HFF-Myc (cell line): ENCODE measurements at places on chromosomes 3 and 15.

DNA sequence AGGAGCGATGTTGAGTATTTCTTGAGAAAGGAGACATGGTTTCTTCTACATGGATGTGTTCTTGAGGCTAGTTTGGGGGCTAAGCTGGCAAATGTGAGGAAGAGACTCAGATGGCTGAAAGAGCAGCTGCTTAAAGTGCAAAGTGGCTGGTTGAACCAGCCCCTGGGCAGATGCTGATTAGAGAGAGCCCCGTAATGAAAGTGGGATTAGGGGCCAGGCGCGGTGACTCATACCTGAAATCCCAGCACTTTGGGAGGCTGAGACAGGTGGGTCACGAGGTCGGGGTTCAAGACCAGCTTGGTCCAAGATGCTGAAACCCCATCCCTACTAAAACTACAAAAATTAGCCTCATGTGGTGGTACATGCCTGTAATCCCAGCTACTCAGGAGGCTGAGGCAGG is 75.0 kb upstream of the GCNT3 start:
- DNase-seq: no peak

DNA sequence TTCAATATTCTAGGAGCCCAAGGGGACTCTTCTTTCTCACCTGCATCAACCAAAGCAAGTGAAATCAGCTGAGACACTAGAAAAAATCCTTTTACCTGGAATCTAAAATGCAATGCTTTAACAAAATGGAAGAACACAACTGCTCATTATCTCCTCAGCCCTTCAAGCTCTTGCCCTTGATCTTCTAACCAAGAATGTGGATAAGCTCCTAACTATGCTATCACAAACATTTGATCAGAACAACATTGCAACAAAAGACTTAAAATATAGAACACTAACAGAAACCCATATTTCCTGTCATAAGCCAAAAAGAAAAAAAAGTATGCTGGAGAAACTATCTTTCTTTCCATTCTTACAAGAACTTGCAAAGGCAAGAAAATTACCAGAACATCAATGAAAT is 12.6 kb downstream of the RBM15B start:
- DNase-seq: no peak

DNA sequence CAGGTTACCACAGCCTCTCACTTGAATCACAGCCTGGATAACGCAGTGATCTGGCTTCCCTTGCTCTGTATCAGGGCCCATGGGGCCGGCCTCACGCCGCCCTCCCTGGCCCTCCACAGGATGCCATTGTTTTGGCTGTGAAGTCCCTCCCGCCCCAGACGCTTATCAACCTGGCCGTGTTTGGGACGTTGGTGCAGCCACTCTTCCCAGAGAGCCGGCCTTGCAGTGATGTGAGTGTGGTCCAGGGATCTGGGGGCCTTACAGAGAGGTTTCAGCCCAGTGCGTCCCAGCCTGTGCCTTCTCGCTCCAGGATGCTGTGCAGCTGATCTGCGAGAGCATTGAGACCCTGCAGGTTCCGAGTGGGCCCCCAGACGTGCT is 6.6 kb downstream of the VWA5B2 start:
- no peak for DNase-seq

DNA sequence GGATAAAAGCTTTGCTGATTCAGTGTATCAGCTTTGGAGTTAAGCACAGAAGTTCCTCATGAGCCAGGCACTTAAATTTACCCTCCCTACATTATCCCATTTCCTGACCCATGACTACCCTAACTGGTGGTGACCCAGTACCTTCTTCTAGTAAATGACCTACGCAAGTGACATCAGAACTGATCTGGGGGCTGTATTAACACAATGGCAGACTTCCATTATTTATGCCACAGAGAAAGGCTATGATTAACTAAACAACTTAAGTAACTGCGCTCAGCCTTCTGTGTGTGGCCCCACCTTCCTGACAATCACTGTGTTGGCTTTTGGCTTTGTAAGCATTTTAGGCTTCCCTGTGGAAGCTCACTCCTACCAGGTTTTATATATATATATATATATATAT is 1.9 kb downstream of the MB21D2 start:
- DNase-seq: no peak

DNA sequence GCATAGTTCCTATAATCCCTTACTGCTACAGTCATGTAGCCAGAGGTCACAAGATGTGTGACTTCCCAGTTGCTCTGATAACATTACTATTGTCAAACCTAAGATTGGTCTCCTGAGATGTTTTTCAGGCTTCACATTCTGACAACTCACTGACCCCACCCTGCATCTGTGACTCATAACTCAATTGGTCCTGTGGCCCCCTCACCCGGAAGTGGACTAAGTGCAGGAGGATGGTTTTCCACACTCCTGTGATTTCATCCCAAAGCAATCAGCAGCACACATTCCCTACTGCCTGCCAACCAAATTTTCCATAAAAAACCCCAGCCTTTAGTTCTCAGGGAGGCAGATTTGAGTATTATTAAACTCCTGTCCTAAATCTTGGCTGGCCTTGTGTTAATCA is 564.9 kb upstream of the ZNF385D start:
- no peak for DNase-seq

DNA sequence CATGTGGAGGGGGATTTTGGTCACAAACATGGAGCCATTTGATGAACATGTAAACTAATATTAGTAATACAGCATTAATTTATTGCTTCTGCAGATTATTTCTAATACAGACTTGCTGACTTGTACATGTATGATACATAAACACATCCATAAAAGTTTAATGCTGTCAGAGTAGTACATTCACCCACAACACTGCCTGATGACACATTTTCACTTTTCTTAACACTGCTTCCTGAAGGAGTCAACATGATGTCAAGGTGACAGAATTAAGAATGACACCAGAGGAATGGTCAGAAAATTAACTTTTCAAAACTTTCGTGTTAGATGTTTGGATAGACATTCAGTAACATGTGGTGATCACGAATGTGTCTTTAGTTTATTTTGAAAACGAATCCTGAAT is 199.4 kb downstream of the SATB1 start:
- no peak for DNase-seq

DNA sequence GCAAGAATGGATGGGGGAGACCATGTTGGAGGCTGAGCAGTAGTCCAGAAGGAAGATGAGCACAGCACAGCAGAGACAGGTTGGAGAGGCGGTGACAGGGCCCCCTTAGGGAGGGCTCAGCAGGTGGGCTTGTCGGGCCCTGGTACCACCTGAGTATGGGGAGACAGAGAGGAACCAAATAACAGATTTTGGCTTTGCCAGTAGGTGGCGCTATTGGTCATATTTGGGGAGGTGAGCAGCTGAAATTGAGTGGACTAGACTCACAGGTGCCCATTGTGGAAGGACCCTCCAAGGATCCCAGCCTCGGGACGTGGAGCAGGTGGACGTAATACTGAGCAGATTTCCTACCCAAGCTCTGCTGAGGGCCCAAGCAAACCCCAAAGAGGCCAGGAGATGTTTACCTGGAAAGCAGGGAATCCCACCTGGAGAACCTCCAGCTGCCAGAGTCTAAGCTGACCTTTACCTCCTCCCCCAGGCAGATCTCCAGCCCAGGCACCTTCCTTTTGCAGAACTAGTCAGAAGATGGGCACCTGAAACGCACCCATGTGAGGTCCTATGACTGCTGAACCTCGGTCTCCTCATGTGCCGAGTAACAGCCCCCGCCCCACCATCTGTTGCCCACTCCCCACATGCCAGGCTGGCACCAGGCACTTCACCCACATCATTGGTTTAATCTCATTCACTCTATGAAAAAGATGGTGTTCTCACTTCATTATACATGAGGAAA is 24.6 kb upstream of the CORO2B start:
- DNase-seq: peak; percentile 36

DNA sequence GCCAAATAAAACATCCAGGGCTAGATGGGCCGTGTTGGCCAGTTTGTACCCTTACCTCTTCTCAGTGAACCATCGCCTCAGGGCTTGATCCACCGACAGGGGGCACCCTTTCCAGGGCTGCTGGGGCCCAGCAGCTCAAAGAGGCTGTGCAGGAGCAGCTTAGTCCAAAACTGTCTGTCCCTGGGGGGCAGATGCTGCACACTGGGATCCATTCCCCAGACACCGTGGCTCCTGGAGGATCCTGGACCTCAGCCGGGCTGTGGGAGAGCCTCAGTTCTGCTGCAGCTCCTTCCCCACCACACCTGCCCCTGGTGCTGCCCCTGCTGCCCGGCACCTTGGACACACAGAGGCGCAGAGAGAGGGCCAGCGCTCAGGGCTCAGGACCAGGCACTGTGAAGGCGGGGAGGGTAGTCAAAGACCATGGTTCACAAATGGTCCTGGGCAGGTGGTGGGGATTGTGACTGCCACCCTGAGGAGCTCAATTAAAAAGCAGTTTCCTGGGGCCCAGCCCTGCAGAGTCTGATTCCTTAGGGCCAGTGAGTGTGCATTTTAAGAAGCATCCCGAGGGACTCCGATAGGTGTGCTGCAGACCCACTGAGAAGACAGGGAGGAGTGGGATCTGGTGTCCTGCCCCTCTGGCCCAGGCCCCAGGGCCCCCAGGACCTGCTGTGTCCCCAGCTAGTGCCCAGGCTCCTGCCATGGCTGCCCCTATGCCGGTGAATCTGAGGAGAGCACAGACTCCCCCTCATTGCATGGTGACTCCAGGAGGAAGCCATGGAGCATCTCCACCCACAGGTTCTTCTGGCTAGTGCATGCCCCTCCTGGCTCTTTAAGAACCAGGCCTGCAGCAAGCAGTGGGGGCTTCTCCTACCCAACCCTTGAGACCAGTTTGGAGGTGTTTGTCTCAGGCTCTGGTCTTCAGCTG is 86.5 kb upstream of the PRR20G start:
- DNase-seq: no peak

DNA sequence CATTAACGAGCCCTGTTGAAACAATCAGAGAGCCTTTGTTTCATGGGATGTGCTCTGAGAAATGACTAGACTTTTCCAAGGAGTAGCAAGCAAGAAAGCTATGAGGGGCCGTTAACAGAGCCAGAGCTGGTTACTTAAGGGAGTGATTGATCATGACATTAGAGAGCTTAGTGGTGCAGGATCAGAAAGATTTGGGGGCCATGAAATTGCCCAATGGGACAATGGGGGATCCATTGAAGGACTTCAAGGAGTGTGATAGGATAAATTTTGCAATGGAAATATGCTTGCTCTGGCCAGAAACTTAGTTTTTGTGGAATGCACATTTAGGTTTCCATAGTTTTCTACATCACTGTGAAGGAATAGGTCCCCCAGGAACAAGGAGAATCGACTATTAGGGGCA is 45.6 kb downstream of the LRRC3B start:
- DNase-seq: no peak

DNA sequence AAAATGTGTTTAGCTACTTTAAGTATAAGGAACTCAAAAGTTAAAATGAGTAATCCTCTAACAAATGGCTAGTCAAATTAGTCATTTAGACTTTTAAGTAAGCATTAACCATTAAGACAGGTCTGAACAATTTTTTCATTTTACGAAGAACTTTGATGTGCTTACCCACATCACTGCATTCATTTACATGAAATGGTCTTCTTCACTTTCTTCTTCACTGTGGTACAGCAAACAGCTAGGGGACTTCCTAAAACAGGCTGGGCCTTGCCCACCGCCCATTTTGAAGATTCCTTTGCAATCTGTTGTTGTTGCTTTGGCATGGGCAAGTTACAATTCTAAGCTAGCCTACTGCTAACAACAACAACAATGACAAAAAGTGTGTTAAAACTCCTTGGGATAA is 67.4 kb downstream of the CBLB start:
- no peak for DNase-seq

- DNase-seq: no peak
Observed at GRCh38 chr3:30082652-30083051, 523.7 kb upstream of the TGFBR2 start.

DNA sequence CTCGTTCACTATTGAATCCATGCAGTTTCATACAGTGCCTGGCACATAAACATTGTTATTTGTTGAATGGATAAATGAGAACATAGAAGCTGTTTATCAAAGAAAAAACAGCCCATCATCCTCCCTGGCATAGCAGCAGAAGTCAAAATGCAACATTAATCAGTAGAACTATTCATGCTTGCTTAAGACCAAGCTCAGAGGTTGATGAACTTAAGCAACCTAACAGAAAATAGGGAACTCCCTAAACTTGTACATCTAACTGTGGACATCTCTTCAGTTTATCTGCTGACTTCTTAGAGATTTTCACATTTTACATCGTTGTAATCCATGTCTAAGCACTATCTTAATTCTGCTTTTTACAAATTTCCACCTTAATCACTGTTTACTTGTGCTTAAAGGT is 29.2 kb downstream of the SENP8 start:
- DNase-seq: no peak

GRCh38 chr3:114437897-114438296 is 144.1 kb downstream of the TIGIT start:
- DNase-seq: no peak

GRCh38 chr15:89374086-89374981 is 39.7 kb upstream of the POLG start:
- no peak for DNase-seq

GRCh38 chr3:197168606-197169005 is 129.8 kb downstream of the DLG1 start:
- peak; percentile 60 for DNase-seq

- DNase-seq: no peak
Observed at GRCh38 chr3:139443186-139443585, 33.1 kb downstream of the RBP2 start.

DNA sequence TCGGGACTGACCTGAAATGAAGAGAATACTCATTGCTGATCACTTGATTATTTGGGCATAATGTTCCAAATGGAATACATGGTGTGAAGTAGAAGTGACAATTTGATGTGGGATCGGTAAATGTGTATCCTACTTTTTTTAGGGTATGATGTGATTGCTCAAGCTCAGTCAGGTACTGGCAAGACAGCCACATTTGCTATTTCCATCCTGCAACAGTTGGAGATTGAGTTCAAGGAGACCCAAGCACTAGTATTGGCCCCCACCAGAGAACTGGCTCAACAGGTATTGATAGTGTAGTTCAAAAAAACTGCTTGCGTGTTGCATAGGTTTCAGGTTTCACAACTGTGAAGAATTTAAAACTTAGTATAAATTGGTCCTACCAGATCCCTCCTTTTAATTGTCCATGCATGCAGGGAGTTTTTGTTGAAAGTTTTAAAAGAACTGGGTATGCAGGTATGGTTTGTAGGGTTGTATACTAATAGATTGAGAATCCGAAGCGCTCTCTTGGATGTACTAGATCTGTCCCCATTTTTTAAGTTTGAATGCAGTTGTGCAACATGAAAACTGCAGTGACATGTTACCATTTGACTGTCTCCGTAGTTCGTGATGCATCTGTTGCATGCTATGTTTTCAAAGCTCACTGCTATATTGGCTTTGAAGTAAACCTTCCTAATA is 1.6 kb downstream of the EIF4A2 start:
- DNase-seq: no peak

DNA sequence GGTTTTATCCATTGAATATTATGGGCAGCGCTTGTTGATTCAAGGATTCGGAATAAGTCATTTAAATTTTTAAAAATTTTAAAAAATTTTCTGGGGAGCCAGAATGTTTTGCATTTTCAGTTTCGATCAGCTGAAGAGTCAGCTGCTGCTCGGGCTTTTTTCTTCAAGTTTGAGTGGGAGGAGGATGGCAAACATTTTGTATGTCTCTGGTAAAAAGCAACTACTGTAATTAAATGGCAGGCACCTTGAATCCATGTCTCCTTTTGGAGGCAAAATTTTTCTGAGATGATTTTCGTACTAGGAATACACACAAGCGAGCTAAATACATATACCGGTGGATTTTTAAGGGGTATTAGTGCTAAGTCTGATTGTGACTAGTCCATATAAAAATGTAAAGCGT is 612 bp downstream of the C3orf38 start:
- no peak for DNase-seq
